ENCODE measurements at places on chromosomes 7 and 10. TPM values are rescaled to one million over a fixed set of nuclear protein-coding genes. Genes with fewer than 3 reads are reported as not detected.

The ASZ1 gene
- total RNA-seq = not detected

The GDF2 gene
- not detected for total RNA-seq

The GIMAP4 gene
- total RNA-seq = 0.13 TPM

The HMX2 gene
- not detected for total RNA-seq

The GPR22 gene
- total RNA-seq = not detected

The CYP26A1 gene
- not detected for total RNA-seq

The ACSM6 gene
- total RNA-seq = not detected

The HABP2 gene
- total RNA-seq = not detected

The GPC2 gene
- total RNA-seq = 0.99 TPM

The SPACDR gene
- 0.25 TPM for total RNA-seq

The SFXN4 gene
- 9.8 TPM for total RNA-seq

The CELF2 gene
- total RNA-seq = 16.6 TPM

The WNT8B gene
- not detected for total RNA-seq

The ACTR1A gene
- total RNA-seq = 146 TPM

The CDHR3 gene
- total RNA-seq = 2.6 TPM

The EPHB6 gene
- total RNA-seq = 23.1 TPM

The SERPINE1 gene
- 413 TPM for total RNA-seq

The EPDR1 gene
- total RNA-seq = 51.2 TPM

The EVX1 gene
- total RNA-seq = not detected

The TMEM176B gene
- 0.13 TPM for total RNA-seq

The CCDC136 gene
- 5.8 TPM for total RNA-seq

The CHAT gene
- not detected for total RNA-seq

All from aortic smooth muscle cell (primary cell).